ENCODE measurements at places on chromosomes 5 and 9.

- no peak for DNase-seq
Measured at GRCh38 chr9:14281876-14282275, 32.1 kb downstream of the NFIB start.

DNA sequence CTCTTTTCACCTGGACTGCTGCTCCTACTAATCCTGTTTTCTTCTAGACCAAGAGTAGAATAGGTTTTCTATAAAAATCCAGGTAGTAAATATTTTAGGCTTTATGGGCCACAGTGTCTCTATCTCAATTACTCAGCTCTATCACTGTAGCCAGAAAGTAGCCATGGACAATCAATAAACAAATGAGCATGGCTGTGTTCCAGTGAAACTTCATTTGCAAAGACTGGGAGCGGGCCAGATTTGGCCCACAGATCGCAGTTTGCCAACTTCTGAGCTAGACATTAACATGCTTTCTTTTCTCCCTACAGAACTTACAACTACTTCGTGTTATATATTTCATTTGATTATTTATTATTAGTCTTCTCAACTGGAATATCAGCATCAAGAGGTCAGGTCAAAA is 30.2 kb downstream of the BRINP1 start:
- no peak for DNase-seq

- DNase-seq: peak; percentile 65
Measured at GRCh38 chr9:124617477-124618141, 110.4 kb upstream of the NR5A1 start.

GRCh38 chr9:134318481-134318891 is 7.8 kb upstream of the RXRA start:
- no peak for DNase-seq
